ENCODE measurements at places on chromosomes 6 and 20.

GRCh38 chr20:23127506-23128279, 41.6 kb upstream of the CD93 start:
- DNase-seq = no peak

DNA sequence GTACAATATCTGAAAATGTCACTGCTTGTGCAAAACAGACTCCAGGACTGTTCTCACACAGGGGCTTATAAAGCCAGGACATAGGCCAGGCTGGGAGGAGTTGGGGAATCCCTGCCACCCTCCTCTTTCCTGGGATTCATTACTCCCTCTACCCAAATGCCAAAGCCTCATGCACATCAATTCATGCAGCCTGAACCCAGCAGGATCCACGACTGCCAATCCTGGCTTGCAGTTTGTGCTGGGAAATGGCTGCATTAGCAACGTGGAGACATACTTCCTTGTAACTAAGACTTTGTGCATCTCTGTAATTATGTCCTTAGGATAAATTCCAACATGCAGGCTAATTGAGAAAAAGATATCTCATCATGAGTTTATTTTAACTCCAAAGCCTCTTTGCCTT, 143.8 kb downstream of the SYCP2 start:
- DNase-seq = no peak

DNA sequence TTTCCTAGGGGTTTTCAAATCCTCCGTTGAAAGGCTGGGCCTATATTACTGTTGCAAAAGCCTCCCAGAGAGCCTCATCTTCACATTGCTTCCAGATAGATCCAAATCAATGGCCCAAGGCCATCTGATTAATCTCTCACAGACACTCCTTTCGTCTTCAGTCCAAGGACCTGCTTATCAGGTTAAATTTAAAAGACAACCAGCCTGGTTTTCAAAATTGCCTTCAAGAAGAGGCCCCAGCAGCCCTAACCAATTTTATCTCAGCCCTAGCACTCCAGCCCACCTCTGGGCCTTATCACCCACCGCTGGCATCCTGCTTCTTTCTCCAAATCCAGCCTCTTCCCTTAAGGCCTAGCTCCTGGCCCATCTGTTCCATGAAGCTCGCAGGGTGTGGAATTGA, 15.5 kb upstream of the CCND3 start:
- DNase-seq = no peak

- DNase-seq = no peak
These were observed 34.7 kb downstream of the PLEKHG1 start for GRCh38 chr6:150634176-150634963.
